Right cardiac atrium (tissue), 5 donors: ENCODE measurements at places on chromosomes 7 and 10. TPM values are rescaled to one million over a fixed set of nuclear protein-coding genes. Genes with fewer than 3 reads are reported as not detected.

The SUN3 gene
- polyA plus RNA-seq: not detected

The LHFPL3 gene
- not detected for polyA plus RNA-seq

The DYNC1I1 gene
- 11.0 TPM for polyA plus RNA-seq

The VPS50 gene
- 6.4 TPM for polyA plus RNA-seq

The FAM25A gene
- not detected for polyA plus RNA-seq

The TRPV5 gene
- polyA plus RNA-seq: not detected

The TCERG1L gene
- polyA plus RNA-seq: not detected

The WNT16 gene
- polyA plus RNA-seq: not detected

The MACC1 gene
- under 0.01 TPM for polyA plus RNA-seq

The ABLIM1 gene
- polyA plus RNA-seq: 149 TPM

The IDI1 gene
- polyA plus RNA-seq: 26.7 TPM

The SFTPA1 gene
- polyA plus RNA-seq: not detected

The ACSM6 gene
- not detected for polyA plus RNA-seq

The CTAGE15 gene
- 0.02 TPM for polyA plus RNA-seq

The WNT8B gene
- polyA plus RNA-seq: not detected

The CALHM1 gene
- not detected for polyA plus RNA-seq

The FAM25C gene
- not detected for polyA plus RNA-seq

The TEX36 gene
- polyA plus RNA-seq: not detected

The HKDC1 gene
- polyA plus RNA-seq: 0.05 TPM

The TPK1 gene
- 5.5 TPM for polyA plus RNA-seq

The ZPBP gene
- polyA plus RNA-seq: not detected

The CTAGE8 gene
- polyA plus RNA-seq: 0.23 TPM

The SERPINE1 gene
- 4.5 TPM for polyA plus RNA-seq

The HMX3 gene
- polyA plus RNA-seq: not detected

The PNLIPRP3 gene
- not detected for polyA plus RNA-seq

The PRSS1 gene
- polyA plus RNA-seq: 0.27 TPM

The PNLIP gene
- polyA plus RNA-seq: not detected

The KCND2 gene
- polyA plus RNA-seq: 0.02 TPM

The VPS37D gene
- polyA plus RNA-seq: 2.2 TPM

The ANKRD2 gene
- polyA plus RNA-seq: 67.6 TPM

The ANKRD61 gene
- 0.11 TPM for polyA plus RNA-seq

The FKBP6 gene
- polyA plus RNA-seq: not detected

The CALML5 gene
- polyA plus RNA-seq: not detected

The KCNH2 gene
- 132 TPM for polyA plus RNA-seq

The GIGYF1 gene
- 26.2 TPM for polyA plus RNA-seq

The PRRT4 gene
- polyA plus RNA-seq: 1.1 TPM
